Activated T-cell treated with anti-CD3 and anti-CD28 coated beads, Interleukin-2, amount 50 U/mL, for 48 hours (primary cell): ENCODE measurements at places on chromosomes 16 and 17.
A peak's percentile ranks its signal among the peaks of the same experiment; 100 is the strongest.

DNA sequence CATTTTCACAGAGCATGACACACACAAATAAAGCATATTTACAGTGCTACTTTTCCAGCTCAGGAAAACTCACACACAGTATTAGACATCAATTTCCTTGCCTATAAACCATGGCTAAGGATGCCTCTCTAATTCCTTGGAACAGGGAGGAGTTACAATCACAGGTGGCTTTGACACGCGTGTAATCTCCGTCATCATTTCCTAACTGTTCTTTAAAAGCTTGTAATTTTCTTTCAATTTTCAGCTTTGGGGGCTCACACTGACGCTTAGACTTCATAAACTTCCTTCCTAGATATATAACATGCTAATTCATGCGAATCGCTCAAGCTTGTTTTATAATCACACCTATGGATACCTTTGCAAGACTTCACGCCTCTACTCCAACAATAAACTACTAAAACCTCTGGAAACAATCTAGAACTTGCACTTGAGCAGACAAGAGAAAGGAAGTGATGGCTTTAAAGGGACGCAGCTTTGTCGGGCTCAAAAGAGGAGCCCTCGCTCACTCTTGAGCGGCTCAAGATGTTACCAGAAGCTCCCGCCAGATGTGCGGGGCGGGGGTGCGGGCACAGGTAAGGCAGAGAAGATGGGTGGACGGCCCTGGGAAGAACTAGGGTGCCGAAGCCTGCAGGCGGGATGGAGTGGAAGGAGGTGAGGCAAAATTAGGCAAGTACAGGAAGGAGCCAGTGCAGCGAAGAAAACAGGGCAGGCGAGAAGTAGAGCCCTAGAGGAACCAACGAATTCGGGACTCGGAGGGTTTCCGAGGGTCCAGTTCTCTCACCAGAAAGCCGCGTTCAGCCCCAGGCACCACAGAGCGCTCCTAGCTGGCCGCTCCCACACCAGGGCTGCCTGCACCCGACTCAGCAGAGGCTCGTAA is 631 bp downstream of the RETREG3 start:
- DNase-seq = peak; percentile 47

DNA sequence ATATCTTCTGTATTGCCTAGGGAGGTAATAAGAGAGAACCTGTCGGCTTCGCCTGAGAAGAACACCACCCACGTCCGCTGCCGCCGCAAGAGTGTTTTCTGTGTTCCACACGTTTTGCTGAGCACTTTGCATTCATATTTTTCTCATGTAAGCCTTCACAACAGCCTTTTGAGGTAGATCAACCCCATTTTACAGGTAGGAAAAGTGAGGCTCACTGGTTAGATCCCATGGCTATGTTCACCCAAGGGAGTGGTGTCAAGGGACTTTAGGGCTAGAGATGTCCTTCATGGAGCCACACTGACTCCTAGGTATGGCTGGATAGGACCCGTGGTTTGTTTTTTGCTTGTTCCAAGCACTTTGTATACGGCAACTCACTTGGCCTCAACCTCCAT is 87.0 kb upstream of the LGALS9 start:
- peak; percentile 49 for DNase-seq

GRCh38 chr16:89108416-89108815 is 14.8 kb downstream of the ACSF3 start:
- DNase-seq = no peak

- peak; percentile 22 for DNase-seq
Observed at GRCh38 chr17:5619088-5619740, 34.9 kb upstream of the NLRP1 start.

GRCh38 chr16:12067714-12068401 is 91.3 kb downstream of the SNX29 start:
- peak; percentile 70 for DNase-seq

DNA sequence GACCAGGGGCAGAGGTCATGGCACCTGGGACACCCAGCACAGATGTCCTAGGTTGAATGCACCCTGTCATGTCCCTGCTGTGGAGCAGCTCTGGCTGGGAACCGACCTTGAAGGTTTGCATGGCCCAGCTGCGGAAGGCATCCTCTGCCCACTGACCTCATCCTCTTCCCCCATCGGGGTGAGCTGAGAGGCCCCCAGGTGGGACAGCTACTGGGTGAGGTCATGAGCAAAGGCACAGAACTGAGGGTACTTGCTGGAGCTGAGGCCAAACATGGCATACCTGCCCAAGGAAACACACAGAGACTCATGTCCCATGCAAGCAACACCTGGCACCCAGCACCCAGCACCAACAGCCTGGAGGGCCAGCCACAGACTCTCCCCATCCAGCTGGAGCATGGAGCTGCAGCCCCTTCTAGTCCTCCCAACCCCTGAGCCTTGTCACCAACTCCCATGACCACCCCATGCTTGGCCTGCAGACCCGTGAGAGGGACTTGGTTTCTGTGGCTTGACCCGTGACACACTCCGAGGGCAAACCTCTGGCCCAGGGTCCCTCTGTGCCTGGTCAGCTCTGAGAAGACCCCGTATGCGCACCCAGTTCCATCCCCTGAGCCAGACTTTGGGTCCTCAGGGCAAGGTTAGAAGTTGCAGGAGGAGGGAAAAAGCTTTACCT is 33.1 kb downstream of the LGALS9 start:
- no peak for DNase-seq

- DNase-seq = no peak
Observed at GRCh38 chr16:8323153-8323552, 267.2 kb downstream of the TMEM114 start.

- peak; percentile 43 for DNase-seq
Observed at GRCh38 chr17:42133461-42134041, 10.9 kb downstream of the HSPB9 start.

DNA sequence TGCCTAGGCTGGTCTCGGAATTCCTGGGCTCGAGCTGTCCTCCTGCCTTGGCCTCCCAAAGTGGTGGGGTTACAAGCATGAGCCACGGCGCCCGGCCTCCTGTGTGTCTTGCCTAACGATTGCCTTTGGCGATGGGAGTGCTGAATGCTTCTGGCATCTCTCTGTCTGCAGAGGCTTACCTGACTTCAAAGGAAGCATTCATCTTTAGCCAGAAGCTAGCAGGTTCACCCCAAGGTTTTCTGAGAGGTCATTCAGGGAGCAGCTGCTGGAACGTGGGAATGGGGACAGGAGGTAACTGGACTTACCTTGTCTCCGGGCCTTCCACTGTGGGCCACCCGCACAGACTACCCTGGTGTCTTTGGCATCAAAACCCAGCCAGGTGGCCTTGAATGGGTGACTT is 54.7 kb downstream of the PLCG2 start:
- DNase-seq = no peak

- no peak for DNase-seq
Observed at GRCh38 chr16:68636818-68637217, 8.3 kb upstream of the CDH3 start.

GRCh38 chr17:45739786-45740185 is 44.3 kb upstream of the CRHR1 start:
- no peak for DNase-seq

- DNase-seq = peak; percentile 12
Observed at GRCh38 chr17:83055911-83056582, 23.4 kb upstream of the METRNL start.

- no peak for DNase-seq
Observed at GRCh38 chr17:73072219-73072962, 20.1 kb downstream of the SLC39A11 start.

- DNase-seq = no peak
Observed at GRCh38 chr17:81533339-81534141, 5.4 kb downstream of the FSCN2 start.
